ENCODE measurements at places on chromosomes 5 and 9.

- DNase-seq: no peak
These were observed 546.3 kb downstream of the EBF1 start for GRCh38 chr5:158553195-158553961.

DNA sequence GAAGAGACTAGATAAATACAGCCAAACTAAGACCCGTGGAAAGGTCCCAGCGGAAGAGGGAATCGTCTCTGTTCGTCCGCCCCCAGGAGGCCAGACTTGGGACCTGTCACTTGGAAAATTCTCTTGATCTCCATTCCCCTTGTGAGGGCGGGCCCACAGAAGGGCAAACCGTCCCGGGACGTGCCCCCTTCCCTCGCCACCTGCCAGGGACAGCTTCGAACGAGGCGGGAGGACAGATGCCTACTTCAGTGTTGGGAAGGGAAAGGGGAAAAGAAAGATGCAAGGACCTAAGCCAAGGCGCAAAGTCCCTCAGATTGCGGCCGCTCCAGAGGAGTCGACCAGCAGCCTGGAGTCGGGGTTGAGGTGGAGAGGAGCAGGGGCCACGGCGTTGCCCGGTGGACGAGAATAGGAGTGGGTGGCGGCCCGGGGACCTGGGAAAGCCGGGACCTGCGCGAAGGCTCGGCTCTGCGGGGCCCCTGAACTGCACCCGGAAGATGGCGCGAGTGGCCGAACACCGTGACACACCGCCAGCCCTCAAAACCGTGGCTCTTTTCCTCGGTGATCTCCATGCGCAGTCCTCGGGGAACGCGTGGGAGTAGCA is 4.4 kb upstream of the EBF1 start:
- DNase-seq: no peak

DNA sequence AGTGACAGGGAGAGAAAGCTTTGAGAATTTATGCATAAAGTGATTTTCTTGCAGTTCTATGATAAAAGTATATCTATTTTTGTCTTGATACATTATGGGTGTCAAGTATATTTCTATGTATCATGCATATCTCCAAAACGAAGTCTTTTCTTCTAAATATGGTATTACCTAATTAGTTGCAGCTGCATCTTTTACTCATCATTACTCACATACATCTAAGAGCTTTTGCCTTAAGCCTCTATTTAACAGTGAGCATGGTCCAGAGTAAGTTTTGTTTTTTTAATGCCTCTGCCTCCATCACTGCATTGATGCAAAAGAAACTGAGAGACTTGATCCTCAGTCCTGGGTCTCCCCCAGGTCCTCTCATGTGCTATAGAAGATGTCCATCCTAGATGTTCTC is 40.0 kb upstream of the SMC5 start:
- DNase-seq: no peak

DNA sequence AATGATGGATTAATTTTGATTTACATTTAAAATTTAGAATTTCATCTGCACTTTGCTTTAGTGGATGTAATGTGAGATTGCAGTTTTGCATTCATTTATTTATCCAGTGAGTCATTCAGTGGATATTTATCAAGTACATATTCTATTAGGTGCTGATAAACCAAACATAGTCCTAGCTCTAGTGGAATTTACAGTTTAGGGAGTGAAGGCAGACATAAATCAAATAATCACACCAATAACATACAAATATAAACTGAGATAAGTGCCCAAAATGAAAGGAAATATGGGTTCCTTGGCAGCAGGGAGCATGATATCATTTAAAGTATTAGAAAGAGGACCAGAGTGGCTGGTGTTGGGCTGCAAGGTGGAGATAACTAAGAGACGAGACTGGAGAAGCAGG is 14.7 kb upstream of the NIPBL start:
- no peak for DNase-seq

DNA sequence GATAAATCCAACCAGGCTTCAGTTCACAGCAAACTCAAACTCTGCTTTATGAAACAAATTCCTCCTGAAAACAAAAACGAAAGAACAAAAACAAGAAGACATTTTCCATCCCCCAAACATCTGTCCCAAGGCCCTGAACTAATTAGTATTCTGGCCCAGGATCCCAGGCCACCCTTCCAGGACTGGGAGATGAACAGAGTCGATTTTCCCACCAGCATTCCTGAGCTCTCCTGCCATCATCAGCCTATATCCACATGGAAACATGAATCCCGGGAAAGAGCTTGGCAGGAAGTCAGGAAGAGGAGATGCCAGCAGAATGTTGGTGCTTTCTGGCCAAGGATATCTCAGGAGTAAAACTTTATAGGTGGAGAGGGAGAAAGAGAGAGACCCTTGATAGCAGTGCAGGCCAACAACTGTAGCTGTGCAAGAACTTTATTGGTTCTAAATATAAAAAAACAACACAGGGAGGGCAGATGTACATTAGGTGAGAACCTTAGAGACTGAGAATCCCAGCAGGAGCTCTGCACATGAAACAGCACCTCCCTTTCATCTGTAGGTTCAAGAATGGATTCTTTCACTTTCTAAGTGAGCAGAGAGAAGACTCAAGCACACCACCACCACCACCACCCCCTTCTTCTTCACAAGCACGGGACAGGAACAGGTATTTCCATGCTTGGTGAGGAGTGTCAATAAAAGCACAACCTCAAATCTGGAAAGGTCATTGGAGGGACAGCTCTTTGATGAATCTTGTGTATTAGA is 190.7 kb upstream of the TAS2R1 start:
- no peak for DNase-seq

DNA sequence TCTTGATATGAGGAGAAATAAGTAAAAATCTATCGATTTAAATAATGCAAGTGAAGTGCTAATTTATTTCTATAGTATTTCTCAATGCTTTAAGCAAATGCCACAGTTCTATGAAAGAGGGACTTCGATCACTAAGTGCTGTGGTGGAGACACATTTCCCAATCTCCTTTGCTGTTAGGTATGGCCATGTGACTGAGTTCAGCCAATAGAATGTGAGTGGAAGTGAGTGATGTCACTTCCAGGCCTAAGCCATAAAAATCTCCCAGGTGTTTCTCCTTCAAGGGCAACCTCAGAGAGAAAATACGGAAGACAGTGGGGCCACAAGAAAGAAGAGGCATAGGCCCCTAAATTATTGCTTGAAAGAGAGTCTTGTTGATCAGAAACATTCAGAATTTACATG is 100.3 kb upstream of the ANKH start:
- DNase-seq: no peak

- DNase-seq: no peak
These were observed 629.8 kb upstream of the CDH18 start for GRCh38 chr5:20617841-20618240.

DNA sequence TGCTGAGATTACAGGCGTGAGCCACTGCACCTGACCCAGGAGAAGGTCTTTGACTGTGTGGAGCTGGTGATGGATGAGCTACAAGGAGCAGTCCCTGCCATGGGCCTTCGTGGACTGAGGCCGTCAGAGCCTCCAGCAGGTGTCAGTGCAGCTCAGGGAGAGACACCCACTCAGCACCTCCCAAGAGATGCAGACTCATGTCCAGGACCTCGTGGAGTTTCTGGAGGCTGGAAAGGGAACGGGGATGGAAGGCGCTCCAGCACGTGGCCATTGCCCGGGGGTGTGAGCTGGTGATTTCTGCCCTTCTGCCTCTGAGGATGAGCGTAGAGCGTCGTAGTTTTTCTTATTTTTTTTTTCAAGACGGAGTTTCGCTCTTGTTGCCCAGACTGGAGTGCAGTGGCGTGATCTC is 9.5 kb downstream of the TOR4A start:
- DNase-seq: peak; percentile 31

GRCh38 chr5:125181159-125181558 is 434.7 kb upstream of the ZNF608 start:
- no peak for DNase-seq

DNA sequence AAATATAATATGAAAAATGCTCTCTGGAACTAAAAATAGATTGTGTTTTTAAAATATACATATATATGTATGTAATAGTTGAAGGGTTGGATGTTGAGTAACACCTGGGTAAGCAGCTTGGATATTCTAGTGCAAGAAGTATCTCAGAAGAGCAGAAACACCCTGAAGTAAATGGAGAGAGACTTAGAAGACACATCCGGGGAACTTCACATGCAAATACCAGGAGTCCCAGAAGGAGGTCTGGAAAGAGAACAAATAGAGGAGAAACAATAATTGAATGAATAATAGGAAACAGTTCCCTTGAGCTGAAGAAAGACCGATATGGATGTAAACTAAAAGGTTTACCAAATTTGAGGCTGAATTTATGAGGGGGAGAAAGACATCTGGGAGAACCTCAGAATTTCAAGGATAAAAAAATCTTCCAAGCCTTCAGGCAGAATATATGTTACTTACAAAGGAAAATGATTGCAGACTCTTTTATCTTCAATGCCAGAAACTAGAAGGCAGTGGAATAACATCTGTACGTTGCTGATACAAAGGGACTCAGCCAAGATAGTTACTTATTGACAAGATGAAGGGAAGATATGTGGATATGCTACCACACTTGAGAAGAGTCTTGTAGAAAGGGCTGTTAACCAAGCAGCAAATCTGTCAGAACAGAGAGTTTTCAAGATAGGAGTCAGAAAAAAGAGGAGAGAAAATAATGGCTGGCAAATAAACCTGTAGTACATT is 42.7 kb downstream of the HSDL2 start:
- no peak for DNase-seq

- DNase-seq: no peak
These were observed 2.9 kb upstream of the ERAP2 start for GRCh38 chr5:96873449-96873848.

GRCh38 chr5:119379942-119380547 is 24.2 kb downstream of the TNFAIP8 start:
- DNase-seq: no peak

- no peak for DNase-seq
These were observed 361.7 kb downstream of the TAF11L14 start for GRCh38 chr5:17995997-17996396.

- DNase-seq: no peak
These were observed 15.3 kb upstream of the KIF27 start for GRCh38 chr9:83936523-83936922.

- DNase-seq: peak; percentile 21
These were observed 20.0 kb downstream of the F2R start for GRCh38 chr5:76735762-76736545.

- DNase-seq: no peak
These were observed 338.8 kb upstream of the ATP10B start for GRCh38 chr5:161190778-161191177.

DNA sequence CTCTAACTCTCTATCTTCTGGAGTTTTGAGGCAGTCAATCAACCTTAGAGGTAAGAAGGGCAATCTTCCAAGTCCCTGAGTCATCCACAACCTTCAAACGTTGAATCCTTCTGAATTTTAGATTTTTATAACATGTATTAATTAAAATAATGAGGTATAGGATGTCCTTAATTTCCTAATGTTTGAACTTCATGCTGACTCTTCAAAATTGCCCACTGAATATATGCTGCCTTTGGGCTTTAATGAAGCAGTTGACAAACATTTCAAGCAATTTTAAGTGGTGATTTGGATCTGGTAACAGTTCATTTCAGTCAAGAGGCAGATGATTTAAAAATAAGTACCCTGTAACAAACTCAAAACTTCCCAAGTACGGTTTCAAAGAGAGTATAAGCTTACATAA is 26.0 kb downstream of the ERP44 start:
- DNase-seq: no peak

DNA sequence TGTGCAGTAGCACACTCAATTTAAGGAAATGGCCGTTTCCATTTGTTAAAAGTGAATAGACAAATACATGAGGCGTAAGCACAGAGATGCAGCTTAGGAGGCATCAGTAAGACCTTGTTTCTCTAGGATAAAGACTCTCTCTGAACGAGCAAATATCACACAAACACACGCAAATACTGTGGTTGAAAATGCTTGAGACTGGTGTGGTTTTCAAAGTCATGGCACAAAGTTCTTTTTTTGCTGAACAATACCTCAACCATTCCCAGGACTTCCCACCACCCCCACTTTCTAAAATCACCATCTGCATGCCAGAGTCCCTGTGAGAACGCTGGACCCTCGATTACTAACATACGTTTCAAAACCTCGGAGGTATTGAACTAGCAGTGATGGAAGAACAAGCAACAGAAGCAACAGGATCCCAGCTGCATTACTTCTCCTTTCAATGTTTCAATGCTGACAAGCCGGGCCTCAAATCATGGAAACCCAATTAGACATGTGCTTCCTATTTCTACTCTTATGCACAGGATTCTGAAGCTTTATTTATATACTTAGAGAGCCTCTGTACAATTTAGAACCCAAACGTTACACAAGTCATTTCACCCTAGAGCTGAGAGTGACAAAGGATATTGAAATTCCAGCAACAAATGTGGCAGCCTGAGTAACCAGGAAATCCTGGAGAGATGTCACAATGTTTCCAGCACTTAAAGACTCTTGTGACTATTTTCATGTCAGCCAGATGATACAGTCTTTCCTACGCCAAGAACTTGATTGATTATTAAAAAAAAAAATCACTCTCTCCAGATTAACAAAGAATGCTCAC is 63.9 kb downstream of the CDC14B start:
- no peak for DNase-seq

GRCh38 chr5:84706678-84707641 is 322.3 kb upstream of the EDIL3 start:
- DNase-seq: no peak

DNA sequence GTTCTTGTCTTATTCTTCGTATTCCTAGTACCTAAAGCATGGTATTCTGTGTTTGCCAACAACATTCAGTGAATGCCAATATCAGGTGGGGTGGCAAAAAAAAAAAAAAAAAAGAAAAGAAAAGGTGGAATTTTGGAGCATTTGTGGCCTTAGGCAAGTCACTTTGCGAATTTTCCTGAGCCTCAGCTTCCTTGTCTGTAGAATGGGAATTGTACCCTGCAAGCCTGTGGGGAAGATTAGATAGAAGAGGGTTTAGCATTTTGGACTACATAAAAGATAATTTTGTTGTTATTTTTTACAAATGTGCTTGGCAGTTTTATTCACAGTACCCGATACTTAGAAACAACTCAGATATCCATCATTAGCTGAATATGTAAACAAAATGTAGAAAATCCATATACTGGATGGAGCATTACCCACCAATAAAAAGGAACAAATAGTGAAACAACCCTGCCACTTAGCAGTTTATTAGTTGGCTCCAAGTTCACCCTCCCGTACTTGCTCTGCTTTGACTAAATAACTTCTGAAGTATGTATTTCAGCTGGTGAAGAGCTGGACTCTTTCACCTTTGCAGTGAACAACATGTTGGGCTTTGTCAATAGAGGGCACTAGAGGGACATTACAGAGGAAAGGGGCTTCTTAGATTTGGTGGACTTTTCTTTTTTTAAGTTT is 13.6 kb downstream of the UBE2D2 start:
- peak; percentile 69 for DNase-seq

GRCh38 chr5:73735032-73735734 is 109.2 kb downstream of the ARHGEF28 start:
- DNase-seq: no peak

GRCh38 chr5:157486861-157487260 is 26.8 kb downstream of the NIPAL4 start:
- DNase-seq: no peak

- no peak for DNase-seq
These were observed 80.2 kb upstream of the GOLGA1 start for GRCh38 chr9:125021069-125021468.

GRCh38 chr5:36669015-36669651 is 62.7 kb downstream of the SLC1A3 start:
- no peak for DNase-seq

Data from CD4-positive, alpha-beta T cell treated with Interleukin-21 for 1 hour (primary cell).